Muscle of arm (tissue), 14 donors: ENCODE measurements at places on chromosomes 4 and X. TPM values are rescaled to one million over a fixed set of nuclear protein-coding genes. Genes with fewer than 3 reads are reported as not detected.
A peak's percentile ranks its signal among the peaks of the same experiment; 100 is the strongest.

GRCh38 chr4:73448448-73449203 is 12.6 kb downstream of the AFP start:
- no peak for DNase-seq

DNA sequence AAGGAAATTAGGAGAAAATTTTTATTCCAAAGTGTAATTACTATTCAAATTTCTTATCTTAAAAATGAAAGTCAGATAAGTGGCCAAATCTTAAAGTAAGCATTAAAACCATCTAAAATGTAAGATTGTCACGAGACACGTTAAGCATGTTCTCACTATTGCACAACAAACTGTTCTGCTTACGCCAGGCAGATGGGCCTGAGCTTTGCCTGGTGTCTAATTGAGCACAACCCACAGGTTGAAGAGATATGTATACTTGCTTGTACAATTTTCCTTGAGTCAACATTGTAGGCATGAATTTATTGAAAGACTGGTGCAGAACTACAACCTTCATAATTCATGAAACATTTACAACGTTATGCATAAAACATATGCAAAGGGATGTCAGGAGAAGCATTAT is 3.9 kb downstream of the RNF128 start:
- no peak for DNase-seq

DNA sequence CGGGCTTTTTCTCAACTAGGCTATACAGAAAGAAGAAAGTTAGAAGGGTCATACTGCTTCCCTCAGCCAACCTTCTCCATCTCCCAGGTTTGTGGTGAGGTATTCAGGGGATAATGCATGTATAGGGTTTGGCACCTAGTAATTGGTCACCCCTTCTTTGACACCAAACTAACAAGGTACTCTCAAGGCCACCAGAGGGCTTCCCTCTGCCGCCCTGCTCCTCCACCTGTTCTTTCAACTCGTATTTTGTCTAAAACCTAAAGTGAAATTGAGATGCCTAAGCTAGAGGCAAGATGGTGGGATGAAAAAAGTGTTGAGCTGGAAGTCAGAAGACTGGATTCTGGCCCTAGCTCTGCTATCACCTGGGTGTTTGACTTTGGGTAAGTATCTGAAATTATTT is 22.0 kb downstream of the CT47C1 start:
- no peak for DNase-seq

GRCh38 chr4:101398807-101399206 is 51.5 kb upstream of the PPP3CA start:
- DNase-seq, result no peak

DNA sequence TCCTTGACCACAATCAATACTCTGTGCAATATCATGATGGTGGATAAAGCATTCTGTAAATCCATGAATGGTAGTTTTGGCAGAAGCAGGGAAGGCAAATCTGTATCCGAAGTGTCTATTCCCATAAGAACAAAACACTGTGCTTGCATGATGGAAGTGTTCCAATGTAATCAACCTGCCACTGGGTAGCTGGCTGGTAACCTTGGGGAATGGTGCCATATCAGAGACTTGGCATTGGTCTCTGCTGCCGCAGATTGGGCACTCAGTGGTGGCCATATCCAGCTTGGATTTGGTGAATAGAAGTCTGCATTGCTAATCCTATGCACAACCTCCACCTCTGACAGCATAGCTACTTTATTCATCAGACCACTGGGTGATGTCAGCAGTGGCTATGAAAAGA is 114.3 kb upstream of the EMCN start:
- no peak for DNase-seq

DNA sequence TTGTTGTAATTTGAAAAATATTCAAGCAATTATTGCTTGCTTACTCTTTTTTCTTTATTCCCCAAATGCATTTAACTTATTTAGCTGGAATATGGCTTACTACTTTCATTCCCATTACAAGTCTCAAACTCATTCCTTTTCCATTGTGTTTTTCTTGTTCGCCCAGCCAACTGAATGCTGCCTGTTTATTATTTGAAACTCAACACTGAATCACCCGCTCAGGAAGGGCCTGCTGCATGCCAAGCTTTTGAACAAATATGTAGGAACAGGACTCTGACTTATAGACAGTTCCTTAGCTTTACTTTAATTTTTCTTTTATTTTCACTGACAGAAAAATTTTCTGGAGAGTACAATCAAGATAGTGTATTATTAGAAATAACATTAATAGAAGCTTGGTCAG is 12.9 kb downstream of the PCDH18 start:
- DNase-seq, result no peak

DNA sequence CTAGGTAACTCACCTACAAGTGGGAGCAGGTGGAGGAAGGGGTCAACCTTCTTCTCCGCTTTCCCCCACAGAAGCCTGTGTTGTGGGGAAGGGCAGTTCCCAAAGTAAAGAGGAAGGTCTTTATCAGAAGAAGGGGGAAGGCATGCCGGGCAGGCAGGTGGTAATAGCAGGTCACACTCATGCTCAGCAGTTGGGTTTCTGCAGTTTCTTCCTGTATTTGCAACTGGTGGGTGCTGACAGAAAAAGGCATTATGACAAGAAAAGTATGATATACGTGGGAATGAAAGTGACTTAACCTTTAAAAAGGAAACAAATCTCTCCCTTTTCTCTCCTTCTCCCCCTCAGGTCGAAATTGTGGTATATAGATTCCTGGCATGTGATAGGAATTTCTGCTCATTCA is 3.7 kb downstream of the MTMR1 start:
- no peak for DNase-seq

- DNase-seq, result no peak
Measured at GRCh38 chr4:168098248-168098717, 5.9 kb downstream of the ANXA10 start.

DNA sequence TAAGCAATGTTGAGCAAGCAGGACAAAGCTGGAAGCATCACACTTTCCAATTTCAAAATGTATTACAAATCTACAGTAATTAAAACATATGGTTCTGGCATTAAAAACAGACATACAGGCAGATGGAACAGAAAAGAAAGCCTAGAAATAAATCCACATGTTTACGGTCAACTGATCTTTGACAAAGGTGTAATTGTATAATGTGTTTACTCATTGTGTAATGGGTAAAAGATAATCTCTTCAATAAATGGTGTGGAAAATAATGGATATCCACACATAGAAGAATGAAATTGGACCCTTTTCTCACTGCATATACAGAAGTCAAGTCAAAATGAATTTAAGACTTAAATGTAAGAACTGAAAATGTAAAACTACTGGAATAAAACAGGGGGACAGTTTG is 394.2 kb downstream of the ANKRD50 start:
- DNase-seq, result no peak

GRCh38 chr4:1406981-1407656 is 877 bp upstream of the NKX1-1 start:
- no peak for DNase-seq

GRCh38 chr4:184655889-184656869 is 6.6 kb downstream of the PRIMPOL start:
- peak; percentile 32 for DNase-seq

DNA sequence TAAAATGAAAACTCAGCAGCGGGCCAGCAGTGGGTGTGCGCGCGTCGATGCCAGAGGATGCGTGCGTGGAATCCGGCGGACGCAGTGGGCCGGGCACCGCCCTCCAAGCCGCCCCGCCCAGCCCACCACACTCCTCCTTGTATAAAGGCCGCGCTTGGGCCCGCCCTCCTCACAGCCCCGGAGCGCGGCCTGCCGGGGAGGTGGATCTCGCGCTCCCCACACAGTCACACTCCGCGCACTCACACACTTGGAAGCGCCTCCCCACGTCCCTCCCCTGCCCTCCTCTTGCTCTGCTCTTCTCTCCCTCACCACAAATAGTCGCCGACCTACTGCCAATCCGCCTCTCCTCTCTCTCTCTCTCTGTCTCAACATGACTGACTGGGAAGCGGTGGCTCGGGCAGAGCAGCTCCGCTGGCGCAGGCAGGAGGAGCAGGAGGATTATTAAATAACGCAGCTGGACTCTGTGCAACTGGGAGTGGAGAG is at the start of gene CCSER1:
TSS of gene CCSER1 (plus strand) at position 172 of the 483 bp plus-strand sequence.
- DNase-seq, result peak; percentile 40

DNA sequence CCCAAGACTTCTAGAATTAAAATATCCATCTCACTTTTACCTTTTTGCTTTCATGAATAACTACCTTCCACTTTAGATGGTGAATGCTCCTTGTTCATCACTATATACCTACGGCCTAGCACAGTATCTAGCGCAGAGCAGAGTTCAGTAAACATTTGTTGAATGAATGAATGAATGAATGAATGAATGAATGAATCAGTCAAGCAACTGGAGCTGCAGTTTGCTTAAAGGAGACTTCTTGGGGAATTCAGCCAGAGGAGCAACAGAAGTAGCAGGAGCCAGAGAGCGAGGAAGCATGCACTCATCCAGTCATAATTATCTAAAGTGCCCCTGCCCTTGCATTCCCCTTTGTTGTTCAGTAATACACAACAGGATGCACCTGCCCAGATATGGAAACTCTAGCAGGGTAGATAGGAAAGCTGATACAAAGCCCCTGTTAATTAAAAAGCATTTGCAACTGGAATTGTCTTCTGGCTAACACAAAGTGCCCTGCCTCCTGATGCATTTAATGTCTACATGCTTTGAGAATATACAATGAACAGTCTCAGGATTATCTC is 103.0 kb upstream of the MBNL3 start:
- no peak for DNase-seq

- DNase-seq, result no peak
Measured at GRCh38 chr4:145219090-145219489, 38.7 kb upstream of the OTUD4 start.

- no peak for DNase-seq
Measured at GRCh38 chr4:103292373-103292772, 94.2 kb upstream of the CENPE start.

DNA sequence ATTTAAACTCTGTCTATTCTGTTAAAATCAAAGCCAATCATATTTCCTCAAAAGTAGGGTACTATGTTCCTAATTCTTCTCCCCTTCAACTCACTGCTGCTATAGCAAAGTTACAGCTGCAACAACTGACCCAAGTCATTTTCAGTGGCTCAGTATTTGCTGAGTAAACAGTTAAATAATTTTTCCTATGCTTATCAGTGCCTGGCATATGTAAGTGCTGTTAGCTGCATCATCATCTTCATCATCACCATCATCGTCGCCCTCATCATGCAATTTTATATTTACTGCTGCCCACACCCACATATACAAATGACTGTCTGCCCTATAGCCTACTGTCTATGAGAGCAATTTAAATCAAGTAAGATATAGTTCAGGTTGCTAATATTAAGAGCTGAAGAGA is 21.9 kb downstream of the COQ2 start:
- DNase-seq, result no peak

DNA sequence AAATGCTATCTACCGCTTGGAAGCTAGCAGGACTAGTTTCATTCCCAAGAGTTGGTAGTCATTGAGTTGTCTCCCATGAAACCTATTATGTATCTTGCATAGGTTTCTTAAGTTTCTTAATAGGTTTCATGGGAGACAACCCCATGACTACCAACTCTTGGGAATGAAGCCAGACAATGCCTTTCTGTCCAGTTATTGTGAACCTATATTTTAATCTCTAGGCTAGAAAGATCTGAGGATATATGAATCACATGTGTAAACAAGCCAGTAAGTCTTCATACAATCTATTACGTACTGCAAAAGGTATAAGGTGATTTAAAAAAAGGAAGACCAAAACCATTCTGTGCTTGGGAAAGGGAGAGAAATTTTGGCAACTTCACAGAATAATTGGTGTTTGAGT is 162.6 kb downstream of the INPP4B start:
- no peak for DNase-seq

- no peak for DNase-seq
Measured at GRCh38 chr4:26867914-26868684, 7.5 kb downstream of the STIM2 start.

- no peak for DNase-seq
Measured at GRCh38 chrX:1011691-1012283, 200.7 kb downstream of the CRLF2 start.

DNA sequence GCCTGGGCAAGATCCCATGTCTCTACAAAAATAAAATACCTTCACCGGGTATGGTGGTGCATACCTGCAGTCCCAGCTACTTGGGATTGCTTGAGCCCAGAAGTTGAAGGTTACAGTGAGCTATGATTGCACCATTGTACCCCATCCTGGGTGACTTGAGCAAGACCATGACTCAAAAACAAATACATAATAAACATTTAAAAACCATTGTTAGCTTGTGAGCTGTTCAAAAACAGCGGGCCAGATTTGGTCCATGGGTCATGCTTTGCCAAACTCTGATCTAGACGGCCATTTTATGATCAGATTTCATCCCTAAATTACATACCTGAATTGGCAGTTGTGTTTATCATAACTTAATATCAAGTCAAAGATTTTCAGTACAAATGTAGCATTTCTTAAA is 76.0 kb upstream of the GPM6B start:
- DNase-seq, result no peak

SLAIN2 gene
- polyA plus RNA-seq, result 64.3 TPM

ADRA2C gene
- polyA plus RNA-seq, result 1.4 TPM

RTL9 gene
- 2.0 TPM for polyA plus RNA-seq

NLRP2B gene
- polyA plus RNA-seq, result not detected

TRMT10A gene
- polyA plus RNA-seq, result 10.3 TPM

C4orf36 gene
- not detected for polyA plus RNA-seq
